ENCODE measurements at places on chromosomes 5 and 9.
A peak's percentile ranks its signal among the peaks of the same experiment; 100 is the strongest.

GRCh38 chr5:113357696-113358476, 76.9 kb downstream of the TSSK1B start:
- DNase-seq, result no peak

DNA sequence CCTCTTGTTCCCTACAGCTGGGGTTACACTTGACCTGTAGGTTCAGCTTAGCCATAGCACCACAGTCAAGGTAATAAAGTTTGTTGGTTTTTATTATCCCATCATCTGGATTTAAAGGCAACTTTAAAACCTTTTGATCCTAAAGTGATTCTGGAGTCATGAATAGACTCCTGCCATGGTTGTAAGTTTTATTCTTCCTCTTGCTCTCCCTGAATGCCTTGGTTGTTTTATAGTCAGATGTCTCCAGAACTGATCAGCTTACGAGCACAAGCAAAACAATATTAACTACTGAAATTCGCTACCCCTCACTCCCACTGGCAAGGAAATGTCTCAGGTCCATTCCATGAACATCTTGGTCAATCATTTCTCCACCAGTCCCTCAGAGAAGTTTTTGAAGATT, 1328.6 kb downstream of the PTPRD start:
- DNase-seq, result no peak

DNA sequence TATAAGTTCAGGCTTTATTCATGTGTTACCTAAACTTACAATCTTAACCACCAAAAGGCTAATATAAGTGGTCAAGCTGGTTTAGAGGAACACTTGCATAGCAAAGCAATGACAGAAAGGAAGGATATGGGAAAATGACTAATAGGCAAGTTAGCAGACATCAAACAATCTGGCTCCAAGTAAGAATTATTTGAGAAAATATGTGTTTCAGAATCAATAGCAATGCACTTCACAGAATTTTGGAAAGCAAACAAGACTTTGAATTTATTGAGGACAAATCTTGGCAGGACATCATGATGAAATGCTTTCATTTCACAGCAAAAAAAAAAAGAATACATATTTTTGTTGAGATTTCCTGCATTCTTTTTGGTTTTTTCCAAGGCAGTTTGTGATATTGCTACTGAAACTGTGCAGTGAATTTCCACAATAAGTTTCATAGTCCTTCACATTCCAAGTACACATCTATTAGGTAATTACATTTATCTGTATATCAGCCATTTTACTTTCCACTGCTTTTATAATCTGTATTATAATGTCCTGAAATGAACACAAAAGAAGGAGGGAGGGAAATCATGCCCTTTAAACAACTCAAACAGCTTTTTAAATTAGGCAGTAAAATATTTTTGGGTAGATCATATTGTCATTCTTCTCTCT, 417.9 kb downstream of the NR2F1-AS1 start:
- DNase-seq, result no peak

GRCh38 chr9:83334320-83334719, 203.9 kb downstream of the FRMD3 start:
- DNase-seq, result peak; percentile 49

DNA sequence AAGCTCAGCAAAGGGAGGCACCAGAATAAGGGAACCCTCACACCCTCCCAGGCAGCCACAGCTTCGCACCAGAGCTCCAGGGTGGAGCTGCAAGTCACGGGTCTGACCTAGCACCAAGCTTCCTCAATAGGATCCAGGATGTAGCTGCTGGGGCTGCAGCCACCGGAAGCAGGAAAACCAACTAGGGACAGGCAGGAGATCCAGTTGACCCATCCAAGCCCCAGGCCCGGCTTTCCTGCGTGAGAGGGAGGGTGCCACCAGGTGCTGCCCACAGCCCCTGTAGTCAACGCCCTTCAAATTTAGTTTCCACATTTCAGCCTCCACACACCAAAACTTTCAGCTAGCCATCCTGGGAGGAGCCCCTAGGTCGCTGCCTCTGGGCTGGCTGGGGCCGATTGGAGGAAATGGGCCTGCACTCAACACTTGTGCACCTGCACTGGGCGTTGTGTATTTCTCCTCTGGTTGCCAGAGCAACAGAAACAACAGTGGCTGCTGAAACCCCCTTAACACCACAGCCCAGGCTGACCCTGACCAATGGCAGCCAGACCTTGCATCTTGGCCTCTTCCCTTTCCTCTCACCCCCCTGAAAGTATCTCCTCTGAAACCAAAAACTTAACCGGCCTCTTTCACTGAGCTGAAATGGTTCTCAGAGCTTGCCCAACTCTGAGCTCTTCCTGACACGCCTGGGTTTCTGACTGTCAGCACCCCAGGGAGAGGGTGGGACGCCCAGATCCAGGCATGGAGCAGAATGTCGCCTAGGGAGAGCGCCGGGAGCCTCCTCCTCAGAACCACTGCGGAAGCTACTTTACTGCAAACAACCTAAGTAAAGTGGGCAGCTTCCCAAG, 226.5 kb upstream of the MAP3K1 start:
- DNase-seq, result peak; percentile 26

- DNase-seq, result no peak
These were observed 49.0 kb downstream of the MSX2 start for GRCh38 chr5:174773371-174773770.

- no peak for DNase-seq
These were observed 41.7 kb downstream of the SMIM15 start for GRCh38 chr5:61120534-61120933.

GRCh38 chr5:68285851-68286611, 70.5 kb downstream of the PIK3R1 start:
- DNase-seq, result no peak

DNA sequence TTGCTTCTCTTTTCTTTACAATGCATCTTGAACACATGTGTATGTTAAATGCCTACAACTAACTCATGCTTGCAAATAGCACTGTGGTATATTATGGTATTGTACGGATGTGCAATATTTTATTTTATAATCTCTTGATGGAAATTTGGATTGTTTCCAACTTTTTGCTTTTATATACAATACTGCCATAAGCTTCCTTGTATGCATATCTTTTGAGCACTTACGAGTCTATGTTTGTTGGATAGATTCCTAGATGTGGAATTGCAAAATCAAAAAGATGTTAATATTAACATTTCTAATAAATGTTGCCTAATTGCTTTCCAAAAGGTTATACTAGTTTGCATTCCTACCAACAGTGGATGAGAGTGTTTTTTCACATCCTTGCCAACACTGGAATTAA, 3.4 kb upstream of the GALNT12 start:
- DNase-seq, result no peak

GRCh38 chr5:103021314-103021713, 98.6 kb downstream of the GIN1 start:
- DNase-seq, result no peak

GRCh38 chr5:122163121-122164069, 34.0 kb downstream of the ZNF474 start:
- DNase-seq, result no peak

GRCh38 chr5:180668835-180669596, 19.6 kb upstream of the FLT4 start:
- DNase-seq, result no peak

DNA sequence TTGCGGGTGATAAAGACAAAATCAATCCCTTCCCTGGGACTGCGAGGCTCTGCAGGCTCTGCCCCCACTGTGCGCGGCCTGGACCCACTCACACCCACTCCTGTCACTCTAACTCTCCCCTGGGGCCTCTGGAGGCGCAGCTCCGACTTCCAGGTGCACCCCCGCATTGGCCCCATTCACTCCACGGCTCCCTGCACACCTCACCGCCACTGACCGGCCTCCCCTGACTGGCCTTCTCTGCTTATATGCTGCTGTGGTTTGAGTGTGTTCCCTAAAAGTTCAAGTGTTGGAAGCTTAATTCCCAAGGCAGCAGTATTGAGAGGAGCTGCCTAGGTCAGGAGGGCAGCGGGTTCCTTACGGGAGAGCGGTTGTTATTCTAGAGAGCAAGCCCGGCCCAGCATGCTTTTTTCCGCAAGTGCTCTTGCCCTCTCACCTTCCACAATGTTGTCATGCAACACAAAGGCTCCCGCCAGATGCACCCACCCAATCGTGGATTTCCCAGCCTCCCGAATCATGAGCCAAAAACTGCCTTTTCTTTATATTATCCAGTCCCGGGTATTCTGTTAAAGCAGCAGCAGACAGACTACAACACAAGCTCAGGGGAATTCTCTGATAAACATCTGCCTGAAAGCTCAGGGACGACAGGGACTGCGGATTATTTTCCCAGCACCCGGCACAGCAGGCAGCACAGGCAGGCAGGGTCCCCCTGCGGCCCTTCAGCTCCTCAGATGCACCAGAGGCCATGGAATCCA, 73.5 kb upstream of the LRRTM2 start:
- no peak for DNase-seq

DNA sequence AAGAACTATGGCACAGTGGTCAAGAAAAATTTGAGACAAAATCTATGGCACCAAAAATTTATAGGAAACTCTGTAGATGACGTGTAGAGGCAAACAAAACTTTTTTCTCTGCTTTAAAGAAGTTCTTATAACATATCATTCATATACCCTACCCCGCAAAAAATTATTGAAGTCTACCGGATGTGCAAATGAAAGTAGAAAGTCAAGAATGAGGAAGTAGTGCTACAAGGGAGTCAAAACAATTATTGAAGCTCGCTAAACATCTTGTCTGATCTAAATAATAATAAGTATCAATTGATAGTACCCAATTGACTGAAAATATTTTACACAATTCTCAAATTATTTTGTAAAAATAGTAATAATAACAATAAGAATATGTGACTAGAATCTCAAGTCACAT, 398.5 kb downstream of the TAF11L14 start:
- DNase-seq, result no peak

DNA sequence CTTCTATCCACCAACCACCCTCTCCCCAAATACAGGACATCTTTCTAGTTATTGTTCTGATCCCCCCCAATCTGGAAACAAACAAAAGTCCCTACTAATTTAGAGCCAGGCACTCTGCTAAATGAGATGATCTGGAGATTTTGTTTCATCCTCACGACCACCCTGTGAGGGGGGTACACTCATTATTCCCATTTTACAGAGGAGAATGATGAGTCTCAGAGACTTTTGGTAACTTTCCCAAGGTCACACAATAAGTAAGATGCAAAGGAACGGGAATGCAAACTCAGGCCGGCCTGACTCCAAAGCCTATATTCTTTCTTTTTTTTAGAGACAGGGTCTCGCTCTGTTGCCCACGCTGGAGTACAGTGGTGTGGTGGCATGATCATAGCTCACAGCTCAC, 9.4 kb downstream of the PDGFRB start:
- no peak for DNase-seq

- DNase-seq, result no peak
These were observed 327.4 kb upstream of the RPS23 start for GRCh38 chr5:82605441-82605973.

DNA sequence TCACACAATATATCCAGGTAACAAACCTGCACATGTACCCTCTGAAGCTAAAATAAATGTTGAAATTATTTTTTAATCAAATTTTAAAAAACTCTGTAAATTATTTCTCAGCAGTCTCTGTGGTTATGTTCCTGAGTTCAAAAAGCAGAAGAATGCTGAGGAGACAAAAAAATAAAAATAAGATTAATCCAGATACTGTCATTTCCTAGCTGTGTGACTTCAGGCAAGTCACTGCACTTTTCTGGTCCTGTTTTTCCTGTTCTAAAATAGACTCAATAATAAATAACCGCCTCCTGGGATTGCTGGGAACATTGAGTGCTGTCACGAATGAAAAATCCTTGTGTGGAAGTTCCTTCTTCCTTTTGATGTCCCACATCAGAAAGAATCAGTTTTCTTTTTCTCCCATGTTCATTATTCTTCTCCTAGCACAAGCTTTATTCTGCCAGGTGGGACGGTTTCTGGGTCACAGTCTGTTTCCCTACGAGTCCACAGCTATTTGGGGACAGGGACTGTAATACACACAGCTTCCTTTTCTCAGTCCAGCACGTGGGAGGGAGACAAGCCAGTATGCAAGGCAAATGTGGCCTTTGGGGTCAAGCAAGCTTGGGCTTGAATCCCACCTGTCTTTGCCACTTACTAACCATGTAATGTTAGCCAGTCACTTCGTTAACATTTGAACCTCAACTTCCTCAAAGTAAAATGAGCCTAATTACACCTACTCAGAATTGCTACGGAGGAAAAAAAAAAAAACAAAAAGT, 156.9 kb downstream of the TRIM32 start:
- DNase-seq, result no peak

GRCh38 chr9:115398313-115398650, 280.3 kb upstream of the TNC start:
- DNase-seq, result no peak

GRCh38 chr5:174444479-174445188, 279.7 kb upstream of the MSX2 start:
- DNase-seq, result no peak

GRCh38 chr5:93342563-93343061, 238.4 kb downstream of the NR2F1-AS1 start:
- no peak for DNase-seq

- DNase-seq, result no peak
These were observed 639.6 kb downstream of the CETN3 start for GRCh38 chr5:89769975-89770374.

DNA sequence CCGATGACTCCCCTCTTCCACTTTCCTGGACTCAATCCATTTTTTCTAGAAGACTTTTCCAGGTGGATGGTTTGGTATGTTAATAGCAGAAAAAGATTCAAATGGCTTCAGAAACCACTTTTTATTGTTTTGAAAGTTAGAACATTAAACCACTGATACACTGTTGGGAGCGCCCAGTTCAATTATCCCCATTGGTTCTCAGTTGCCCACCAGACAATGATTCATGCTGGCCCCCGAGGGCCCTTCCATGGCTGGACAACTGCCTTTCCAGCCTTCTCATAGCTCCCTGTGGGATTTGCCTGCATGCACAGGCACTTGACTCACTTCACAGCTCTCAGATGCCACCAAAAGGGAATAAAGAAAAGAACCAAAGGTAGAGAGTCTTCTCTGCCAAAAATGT, 21.3 kb upstream of the ANKRD34B start:
- DNase-seq, result no peak

- DNase-seq, result no peak
These were observed 99.9 kb upstream of the BNC2 start for GRCh38 chr9:16970321-16970720.

DNA sequence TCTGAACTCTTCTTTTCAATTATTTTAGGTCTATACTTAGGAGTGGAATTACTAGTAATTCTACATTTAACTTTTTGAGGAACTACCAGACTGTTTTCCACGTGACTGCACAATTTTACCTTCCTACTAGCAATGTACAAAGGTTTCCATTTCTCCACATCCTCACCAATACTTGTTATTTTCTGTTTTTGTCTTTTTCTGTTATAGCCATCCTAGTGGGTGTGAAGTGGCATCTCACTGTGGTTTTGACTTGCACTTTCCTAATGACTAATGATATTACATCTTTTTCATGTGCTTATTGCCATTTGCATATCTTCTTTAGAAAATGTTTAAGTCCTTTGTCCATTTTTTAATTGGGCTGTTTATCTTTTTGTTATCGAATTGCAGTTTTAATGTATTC, 136.9 kb upstream of the EGFLAM start:
- DNase-seq, result no peak

GRCh38 chr5:118320121-118320520, 668.2 kb downstream of the DTWD2 start:
- DNase-seq, result no peak

- DNase-seq, result no peak
These were observed 105.3 kb upstream of the RORB start for GRCh38 chr9:74391816-74392215.

Data from T-helper 17 cell (primary cell).